ENCODE measurements at places on chromosomes 5 and 9.

DNA sequence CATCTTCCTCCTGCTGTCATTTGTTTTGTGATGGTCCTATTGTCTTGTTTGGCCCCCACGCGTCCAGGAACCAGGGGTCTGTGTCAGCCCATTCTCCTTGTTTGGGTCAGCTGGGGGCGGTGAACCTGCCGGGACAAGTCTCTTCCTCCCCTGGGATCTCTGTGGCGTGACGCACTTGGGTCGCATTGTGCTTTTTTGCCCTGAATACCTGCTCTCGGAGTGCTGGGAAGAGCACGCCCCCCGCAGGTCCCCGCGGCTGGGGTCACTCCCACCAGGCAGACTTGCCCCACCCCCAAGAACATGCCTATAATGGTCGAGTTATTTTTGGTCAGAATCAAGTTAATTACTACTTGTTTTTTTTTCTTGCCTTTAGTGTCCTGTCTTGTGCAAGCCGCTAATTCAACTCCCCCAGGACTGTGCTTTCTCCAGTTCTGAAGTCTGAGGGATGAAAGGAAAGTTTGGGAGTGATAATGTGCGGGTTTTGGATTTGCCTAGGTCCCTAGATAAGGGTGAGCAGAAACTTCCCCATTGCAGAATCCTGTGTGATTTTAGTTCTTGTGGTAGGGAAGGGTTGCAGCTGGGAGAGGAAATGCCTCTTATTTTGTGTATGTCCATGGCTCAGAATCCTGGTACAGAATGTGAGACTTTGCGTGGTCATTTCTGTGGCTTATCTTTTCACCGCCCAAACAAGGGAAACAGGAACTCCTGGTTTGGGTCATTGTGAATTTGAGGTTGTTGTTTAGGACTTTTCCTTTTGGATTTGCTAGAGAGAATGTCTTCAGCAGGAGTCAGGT lies 789 bp downstream of the ACER2 start:
- peak; percentile 8 for DNase-seq

DNA sequence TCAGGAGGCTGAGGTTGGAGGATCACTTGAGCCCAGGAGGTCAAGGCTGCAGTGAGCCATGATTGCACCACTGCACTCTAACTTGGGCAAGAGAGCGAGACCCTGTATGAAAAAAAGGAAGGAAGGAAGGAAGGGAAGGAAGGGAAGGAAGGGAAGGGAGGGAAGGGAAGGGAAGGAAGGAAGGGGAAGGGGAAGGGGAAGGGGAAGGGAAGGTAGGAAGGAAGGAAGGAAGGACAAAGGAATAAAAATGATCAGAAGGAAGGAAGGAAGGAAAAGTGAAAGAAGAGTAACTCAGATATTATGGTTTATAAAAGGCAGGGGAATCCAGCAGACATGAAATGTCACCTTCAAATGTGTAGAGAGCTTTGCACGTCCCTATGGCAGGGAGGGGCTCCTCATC lies 64.4 kb downstream of the USP20 start:
- DNase-seq: no peak

GRCh38 chr5:137199201-137199600 lies 299.9 kb downstream of the SPOCK1 start:
- no peak for DNase-seq

- no peak for DNase-seq
Measured at GRCh38 chr9:137381501-137382443, 41.2 kb downstream of the EXD3 start.

- no peak for DNase-seq
Measured at GRCh38 chr5:125595095-125595494, 828.1 kb upstream of the GRAMD2B start.

DNA sequence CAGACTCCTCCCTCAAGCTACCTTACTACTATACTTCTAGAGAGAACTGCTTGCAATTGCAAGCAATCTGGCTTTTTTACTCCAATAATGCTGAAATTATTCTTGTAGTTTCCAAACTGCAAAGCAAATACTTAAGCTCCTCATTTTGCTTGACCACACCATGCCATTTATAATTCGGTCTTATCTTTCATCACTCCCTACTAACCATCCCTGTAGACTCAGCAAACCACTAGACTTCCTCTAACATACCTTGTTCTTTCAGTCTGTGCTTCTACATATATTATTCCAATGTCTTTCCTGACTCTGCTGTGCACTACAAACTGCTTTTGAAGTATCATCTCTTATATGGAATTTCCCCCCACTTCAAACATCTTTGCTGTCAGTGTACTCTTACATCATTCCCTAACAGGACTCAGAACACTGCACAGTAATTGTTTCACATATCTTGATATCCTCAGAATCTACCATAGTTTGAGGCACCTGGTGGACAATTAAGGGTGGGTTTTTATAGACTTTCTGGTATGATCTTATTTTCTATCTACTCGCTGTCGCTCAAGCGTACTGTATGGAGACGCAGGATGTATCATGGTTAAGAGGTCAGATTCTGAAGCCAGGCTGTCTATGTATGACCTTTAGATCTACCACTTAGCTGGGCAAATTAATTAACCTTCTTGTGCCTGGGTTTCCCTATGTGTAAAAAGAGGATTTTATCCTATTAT lies 2.8 kb downstream of the IL6ST start:
- DNase-seq: no peak

GRCh38 chr5:170782438-170782837 lies 1.1 kb upstream of the GABRP start:
- no peak for DNase-seq

- no peak for DNase-seq
Measured at GRCh38 chr5:177610770-177611445, 11.0 kb downstream of the B4GALT7 start.

GRCh38 chr5:31753700-31754357 lies 114.9 kb downstream of the PDZD2 start:
- no peak for DNase-seq

DNA sequence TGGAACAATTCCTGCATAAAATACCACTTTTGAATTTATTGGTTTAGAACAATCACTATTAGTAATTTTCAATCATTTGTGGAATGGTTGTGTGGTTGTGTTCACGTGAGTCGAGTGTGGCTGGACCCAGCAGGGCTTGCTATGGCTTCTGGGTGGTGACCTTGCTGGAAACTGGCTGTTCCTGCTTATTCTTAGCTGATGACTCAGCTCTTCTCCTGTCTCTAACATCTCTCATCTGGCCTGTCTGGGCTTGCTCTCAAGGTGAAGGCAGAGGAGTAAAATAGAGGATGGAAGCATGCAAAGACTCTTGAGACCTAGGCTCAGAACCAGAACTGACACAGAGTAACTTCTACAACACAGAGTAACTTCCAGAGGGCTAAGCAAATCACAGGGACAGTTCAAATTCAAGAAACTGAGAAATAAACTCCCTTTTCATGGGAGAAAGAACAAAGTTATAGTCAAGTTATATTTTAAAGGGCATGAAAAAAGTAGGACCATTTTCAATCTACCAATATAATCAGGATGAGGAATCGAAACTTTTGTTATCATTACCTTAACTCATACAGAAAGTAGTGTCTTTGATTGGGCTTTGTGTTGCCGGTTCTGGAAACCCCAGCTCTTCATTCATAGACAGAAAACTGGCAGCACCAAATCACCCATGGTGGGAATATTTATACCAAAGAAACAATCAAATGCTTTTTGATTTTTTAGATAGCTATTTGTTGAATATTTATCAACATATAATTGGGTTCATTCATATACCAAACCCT lies 665.1 kb downstream of the CDH18 start:
- DNase-seq: no peak

- no peak for DNase-seq
Measured at GRCh38 chr5:55411876-55412275, 104.1 kb downstream of the MTREX start.

DNA sequence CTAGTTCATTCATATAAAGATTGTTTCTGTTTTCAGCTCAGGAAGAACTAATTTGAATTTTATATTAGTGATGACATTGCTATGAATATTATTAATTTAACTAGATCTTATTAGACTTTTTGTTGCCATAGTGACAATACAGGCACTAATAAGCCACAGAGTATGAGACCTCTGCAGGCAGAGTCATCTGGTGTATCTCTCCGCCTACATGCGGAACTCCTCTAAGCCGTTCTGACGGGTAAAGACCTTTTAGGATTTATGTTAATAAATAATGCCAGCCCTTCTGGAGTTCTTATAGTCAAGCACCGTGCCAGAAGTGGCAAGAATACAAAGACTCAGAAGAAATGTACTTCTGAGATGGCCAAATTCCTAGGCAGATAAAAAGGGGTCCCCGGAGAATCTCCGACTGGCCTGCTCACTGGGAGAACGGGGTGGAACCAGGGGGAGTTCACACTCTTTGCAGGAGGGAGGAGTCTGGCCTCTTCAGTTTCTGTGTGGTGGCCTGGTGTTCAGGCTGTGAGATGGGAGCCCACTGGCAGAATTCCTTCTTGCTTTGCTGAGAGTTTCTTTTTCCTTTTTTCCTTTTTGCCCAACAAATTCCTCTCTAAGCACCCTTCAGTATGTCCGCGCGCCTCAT lies 85.1 kb upstream of the IL12B start:
- DNase-seq: no peak

GRCh38 chr9:108225149-108225800 lies 630.5 kb downstream of the ACTL7B start:
- DNase-seq: no peak

GRCh38 chr5:167358868-167359492 lies 932.5 kb upstream of the WWC1 start:
- DNase-seq: no peak

- no peak for DNase-seq
Measured at GRCh38 chr5:119902593-119902992, 273.2 kb downstream of the FAM170A start.

GRCh38 chr5:140548300-140548688 lies 832 bp downstream of the EIF4EBP3 start:
- DNase-seq: no peak

DNA sequence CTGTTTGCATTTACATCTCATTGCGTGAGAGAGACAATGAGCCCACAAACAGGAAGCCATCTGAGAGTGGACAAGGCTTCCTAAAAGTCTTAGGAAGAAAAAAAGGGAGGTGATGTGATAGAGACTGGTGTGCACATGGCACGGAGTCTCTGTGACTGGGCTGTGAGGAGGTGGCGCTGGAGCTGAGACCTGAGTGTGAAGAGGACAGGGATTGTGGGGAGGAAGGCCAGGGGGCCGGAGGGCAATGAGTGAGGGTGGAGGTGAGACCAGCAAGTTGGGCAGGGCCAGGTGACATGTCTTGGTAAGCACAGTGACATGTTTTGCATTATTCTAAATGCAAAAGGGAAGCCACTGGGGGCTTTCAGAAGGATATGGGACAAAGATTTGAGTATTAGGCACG lies 45.0 kb downstream of the TSPAN17 start:
- no peak for DNase-seq

- DNase-seq: no peak
Measured at GRCh38 chr5:102834438-102834964, 79.4 kb downstream of the PAM start.

GRCh38 chr5:69285448-69286116 lies 47.0 kb downstream of the CCDC125 start:
- DNase-seq: no peak

- DNase-seq: peak; percentile 87
Measured at GRCh38 chr9:131635285-131635684, 90.0 kb downstream of the PRRT1B start.

DNA sequence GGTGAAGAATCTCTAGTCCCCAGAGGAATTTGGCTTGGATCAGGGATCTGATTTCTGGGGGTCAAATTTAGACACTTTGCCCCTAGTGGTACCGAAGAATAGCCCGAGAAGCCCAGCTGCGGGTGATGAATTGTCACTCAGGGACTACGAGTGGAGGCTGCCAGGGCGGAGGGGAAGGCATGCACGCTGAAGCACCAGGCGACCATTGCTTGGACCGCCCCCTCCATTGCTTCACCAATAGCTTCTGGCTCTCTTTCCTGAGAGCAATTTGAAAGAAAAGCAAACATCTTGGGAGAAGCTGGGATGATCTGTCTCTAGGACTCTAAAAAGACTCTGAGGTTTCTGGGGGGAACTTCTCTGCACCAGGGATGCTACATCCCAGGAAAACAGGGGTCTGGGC lies 137.6 kb downstream of the CRB2 start:
- DNase-seq: no peak

DNA sequence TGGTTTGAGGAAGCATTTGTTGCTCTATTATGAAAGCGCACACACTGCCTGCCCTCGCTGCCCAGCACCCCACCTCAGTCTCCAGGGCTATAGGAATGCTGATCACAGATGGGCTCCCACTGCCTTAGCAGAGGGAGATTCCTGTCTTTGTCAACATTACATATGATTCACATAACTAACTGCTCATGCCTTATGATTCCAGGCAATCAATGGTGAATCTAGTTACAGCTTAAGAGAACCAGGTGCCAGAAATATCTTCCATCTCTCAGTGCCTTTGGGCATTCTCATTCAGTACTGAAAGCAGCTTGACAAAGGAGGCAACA lies 458.9 kb upstream of the C9orf72 start:
- no peak for DNase-seq

- DNase-seq: no peak
Measured at GRCh38 chr5:43773478-43773844, 170.5 kb downstream of the NNT start.

- no peak for DNase-seq
Measured at GRCh38 chr9:13429301-13430190, 150.1 kb upstream of the MPDZ start.

DNA sequence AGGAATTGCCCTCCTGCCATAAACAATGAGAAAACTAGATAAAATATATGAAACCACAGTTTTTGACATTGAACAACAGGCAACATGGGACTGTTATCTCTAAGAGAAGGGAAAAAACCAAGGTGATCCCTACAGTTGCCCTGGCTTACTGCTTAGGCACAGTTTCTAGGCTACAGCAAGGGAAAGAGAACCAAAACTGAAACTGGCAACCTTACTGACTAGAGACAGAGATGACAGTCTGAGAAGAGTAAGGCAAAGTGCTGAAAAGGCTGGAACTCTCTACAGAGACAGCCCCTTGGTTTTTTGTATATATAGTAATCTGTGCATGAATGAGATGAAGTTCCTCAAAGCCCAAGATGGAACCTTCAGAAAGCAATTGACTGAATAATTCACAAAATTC lies 36.2 kb upstream of the REEP2 start:
- DNase-seq: no peak

DNA sequence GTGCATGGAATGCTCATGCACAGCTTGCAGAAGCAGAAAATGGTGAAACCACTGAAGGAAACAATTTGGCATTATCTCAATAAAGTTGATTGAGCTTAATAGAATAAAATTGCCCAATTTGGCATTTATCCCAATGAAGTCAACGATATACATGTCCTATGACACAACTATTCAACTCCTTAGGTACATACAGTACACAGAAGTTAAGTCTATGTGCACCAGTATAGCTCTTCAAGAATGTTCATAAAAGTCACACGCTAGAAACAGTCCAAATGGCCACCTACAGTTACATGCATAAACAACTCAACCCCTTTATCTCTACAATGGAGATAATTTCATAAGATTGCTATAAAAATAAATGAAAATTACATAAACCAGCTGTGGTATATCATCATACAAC lies 184.5 kb downstream of the DENND1A start:
- no peak for DNase-seq

- DNase-seq: no peak
Measured at GRCh38 chr5:54270326-54270725, 40.0 kb downstream of the ARL15 start.

DNA sequence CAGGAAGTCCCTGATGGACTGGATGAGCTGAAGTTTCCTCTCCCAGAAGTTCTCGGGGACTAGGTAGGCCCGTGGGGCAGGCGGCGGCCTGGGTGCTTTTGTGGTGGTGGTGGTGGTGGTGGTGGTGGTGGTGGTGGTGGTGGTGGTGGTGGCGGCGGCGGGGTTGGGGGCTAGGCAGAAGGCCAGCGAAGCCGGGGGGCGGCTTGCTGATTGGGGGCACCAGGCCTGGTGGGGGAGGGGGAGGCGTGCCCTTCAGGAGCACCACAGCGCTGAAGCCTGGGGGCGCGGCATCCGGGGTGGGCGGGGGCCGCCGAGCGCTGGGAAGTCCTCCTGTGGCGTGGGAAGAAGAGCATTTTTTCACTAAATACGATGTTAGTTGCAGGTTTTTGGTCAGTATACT lies 26.9 kb downstream of the SPATA31C1 start:
- DNase-seq: no peak
